ENCODE measurements at places on chromosomes 7 and 10. TPM values are rescaled to one million over a fixed set of nuclear protein-coding genes. Genes with fewer than 3 reads are reported as not detected.
A peak's percentile ranks its signal among the peaks of the same experiment; 100 is the strongest.

- DNase-seq, result peak; percentile 80
Observed at GRCh38 chr7:48035301-48035966, at the start of gene C7orf57. C7orf57 (plus strand) TSS chr7:48035543; CDS start chr7:48036309, 766 bp downstream.

Gene FOXK1
- total RNA-seq, result 20.7 TPM

Gene PON3
- total RNA-seq, result 3.5 TPM

Gene UTF1
- not detected for total RNA-seq

GRCh38 chr7:78368771-78369170, 570.2 kb downstream of the PHTF2 start:
- DNase-seq, result no peak

Gene CADPS2
- 36.7 TPM for total RNA-seq

Gene AMZ1
- 2.3 TPM for total RNA-seq

- no peak for DNase-seq
Observed at GRCh38 chr10:46077731-46078413, 31.8 kb upstream of the MSMB start.

DNA sequence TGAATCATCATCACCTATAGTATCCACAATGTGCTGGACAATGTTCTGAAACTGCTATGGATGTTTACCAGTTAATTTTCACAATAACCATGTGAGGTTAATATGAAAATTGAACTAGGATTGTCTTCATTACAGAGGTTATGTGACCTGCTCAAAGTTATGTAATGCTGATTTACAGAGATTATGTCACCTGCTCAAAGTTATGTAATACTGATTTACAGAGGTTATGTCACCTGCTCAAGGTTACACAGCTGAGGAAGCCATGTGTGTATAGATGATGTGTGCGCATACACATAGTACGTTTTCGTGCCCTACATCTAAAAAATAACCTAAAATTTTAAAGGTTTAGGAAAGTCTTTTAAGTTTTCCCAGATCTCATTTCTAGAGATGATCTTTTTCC, 298.0 kb downstream of the CDK14 start:
- no peak for DNase-seq

GRCh38 chr7:39565538-39565937, 666 bp upstream of the YAE1 start:
- DNase-seq, result no peak

- DNase-seq, result no peak
Observed at GRCh38 chr7:141402277-141402996, 148.8 kb upstream of the AGK start.
